Activated naive CD8-positive, alpha-beta T cell treated with anti-CD3 and anti-CD28 coated beads, Interleukin-2, amount 50 U/mL, for 24 hours (primary cell): ENCODE measurements at places on chromosomes 4 and X.

DNA sequence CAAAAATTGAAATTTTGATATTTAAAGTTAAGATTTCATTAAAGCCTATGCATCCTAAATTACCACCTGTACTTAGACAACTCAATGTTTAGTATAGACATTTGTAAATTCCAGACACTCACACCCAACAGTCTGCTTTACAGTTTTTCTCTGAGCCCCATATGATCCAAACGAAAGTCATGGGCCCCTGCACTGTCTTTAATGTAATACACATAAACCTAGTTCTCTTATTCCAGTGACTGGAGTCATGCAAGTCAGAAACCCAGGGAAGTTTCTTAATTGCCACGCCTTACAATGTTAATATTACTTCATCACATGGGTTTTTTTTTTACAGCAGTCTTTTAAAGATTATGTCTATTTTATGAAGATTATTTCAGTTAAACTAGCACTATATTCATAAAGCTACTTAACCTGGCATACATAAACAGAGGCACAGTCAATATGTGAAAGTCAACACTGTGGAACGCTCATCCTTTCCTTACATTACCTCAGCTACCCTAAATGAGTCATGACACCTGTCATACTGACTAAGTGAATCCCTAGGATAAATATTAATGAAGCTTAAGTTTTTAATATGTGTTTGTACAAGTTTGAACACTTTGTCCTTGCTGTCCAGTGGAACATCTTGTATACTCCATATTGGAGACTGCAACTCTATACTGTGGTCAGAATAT, 67.7 kb upstream of the H2AZ1 start:
- H3K4me1 ChIP-seq = peaks cover 8% of the 10 kb centered on the region
- H3K27ac ChIP-seq = no peak overlapping the region
- no peak overlapping the region for H3K4me3 ChIP-seq
- no peaks in the 10 kb centered on the region for H3K36me3 ChIP-seq
- DNase-seq = no peak
- H3K27me3 ChIP-seq = peaks cover 8% of the 10 kb centered on the region

- no peaks in the 10 kb centered on the region for H3K36me3 ChIP-seq
- peaks cover 4% of the 10 kb centered on the region for H3K27me3 ChIP-seq
- no peak overlapping the region for H3K4me3 ChIP-seq
- no peaks in the 10 kb centered on the region for H3K4me1 ChIP-seq
- no peak overlapping the region for H3K27ac ChIP-seq
Measured at GRCh38 chr4:142959173-142959572, 113.1 kb upstream of the INPP4B start.

DNA sequence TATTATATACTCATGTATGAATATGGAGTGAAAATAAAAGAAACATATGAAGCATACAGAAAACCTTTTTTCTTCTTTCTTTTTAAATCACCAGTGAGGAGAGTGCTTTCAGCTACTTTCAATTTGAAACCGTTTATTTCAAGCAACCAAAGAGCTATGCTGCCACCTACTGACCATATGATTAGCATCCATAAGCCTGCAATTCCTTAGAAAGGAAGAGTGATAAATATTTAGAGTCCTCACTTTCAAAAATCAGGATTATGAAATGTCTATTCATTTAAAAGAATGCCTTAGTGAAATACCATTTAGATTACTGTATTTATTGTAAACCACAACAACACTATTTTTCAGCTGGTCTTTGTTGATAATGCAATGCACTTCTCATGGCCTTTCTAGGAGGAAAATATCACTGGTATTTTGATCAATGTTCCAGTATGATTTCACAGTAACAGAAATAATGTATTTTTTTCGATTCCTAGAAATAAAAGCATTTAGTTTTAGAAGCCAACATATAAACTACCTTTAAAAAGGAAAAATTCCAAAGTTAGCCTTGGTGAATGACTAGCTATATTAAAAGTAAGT, 667.6 kb downstream of the PCDH18 start:
- H3K36me3 ChIP-seq = no peaks in the 10 kb centered on the region
- DNase-seq = peak; percentile 10
- H3K27me3 ChIP-seq = no peaks in the 10 kb centered on the region
- H3K4me3 ChIP-seq = no peak overlapping the region

DNA sequence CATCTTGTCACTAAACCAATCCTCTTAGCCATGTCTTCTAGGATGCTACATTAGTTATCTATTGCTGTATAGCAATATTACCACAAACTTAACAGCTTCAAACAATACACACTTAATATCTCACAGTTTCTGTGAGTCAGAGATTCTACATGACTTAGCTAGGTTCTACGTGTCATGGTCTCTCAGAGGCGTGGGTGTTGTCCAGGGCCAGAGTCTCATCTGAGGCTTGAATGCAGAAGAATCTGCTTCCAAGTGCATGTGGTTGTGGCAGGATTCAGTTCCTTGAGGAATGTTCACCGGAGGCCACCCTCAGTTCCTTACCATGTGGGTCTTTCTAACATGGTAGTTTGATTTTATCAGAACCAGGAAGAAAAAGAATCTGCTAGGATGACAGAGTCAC, 26.4 kb downstream of the PPP1R2C start:
- no peaks in the 10 kb centered on the region for H3K27me3 ChIP-seq
- DNase-seq = no peak
- no peak overlapping the region for H3K4me3 ChIP-seq
- H3K4me1 ChIP-seq = no peaks in the 10 kb centered on the region
- H3K36me3 ChIP-seq = peaks cover 1% of the 10 kb centered on the region
- H3K27ac ChIP-seq = no peak overlapping the region

DNA sequence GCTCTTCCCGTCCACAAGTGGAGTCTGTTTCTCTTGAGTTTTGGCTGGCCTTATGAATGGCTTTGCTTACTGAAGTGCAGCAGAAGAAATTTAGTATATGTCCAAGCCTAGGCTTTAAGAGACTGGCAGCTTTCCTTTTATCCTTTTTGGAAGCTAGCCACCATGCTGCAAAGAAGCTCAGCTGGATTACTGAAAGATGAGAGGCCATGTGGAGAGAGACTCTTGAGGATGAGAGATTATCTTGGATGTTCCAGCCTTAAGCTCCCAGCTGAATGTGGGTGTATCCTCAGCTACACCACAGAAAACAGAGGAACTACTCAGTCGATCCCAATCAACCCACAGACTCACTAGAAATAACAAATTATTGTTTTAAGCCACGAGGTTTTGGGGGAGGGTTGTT, 12.5 kb downstream of the CCNG2 start:
- peaks cover 11% of the 10 kb centered on the region for H3K36me3 ChIP-seq
- no peaks in the 10 kb centered on the region for H3K27me3 ChIP-seq
- no peak for DNase-seq
- no peak overlapping the region for H3K4me3 ChIP-seq
- H3K27ac ChIP-seq = no peak overlapping the region

GRCh38 chrX:101605146-101605545, 12.7 kb downstream of the ARMCX6 start:
- no peak overlapping the region for H3K4me3 ChIP-seq
- peaks cover 1% of the 10 kb centered on the region for H3K27me3 ChIP-seq
- no peaks in the 10 kb centered on the region for H3K36me3 ChIP-seq
- H3K4me1 ChIP-seq = no peaks in the 10 kb centered on the region

GRCh38 chr4:107837776-107838618, 13.3 kb downstream of the SGMS2 start:
- DNase-seq = no peak
- no peak overlapping the region for H3K27ac ChIP-seq
- no peaks in the 10 kb centered on the region for H3K36me3 ChIP-seq
- peaks cover 14% of the 10 kb centered on the region for H3K27me3 ChIP-seq

- H3K27ac ChIP-seq = no peak overlapping the region
- no peaks in the 10 kb centered on the region for H3K36me3 ChIP-seq
- DNase-seq = no peak
- H3K27me3 ChIP-seq = no peaks in the 10 kb centered on the region
- H3K4me3 ChIP-seq = no peak overlapping the region
Measured at GRCh38 chr4:69522554-69522953, 26.8 kb upstream of the UGT2B4 start.

DNA sequence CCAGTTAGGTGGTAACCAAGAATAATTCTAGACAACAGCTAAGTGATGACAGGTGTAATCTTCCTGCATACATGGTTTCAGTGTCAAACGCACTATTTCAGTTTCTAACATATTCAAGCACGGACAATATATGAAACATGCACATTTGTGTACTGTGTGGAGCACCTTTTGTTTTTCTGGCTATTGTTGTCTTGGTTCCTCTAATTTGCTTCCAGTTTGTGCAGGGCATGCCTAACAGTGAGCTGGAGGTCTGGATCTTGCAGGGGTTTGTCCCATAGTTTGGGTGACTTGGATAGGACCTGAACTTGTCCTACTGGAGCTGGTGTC, 70.5 kb upstream of the TBC1D9 start:
- H3K36me3 ChIP-seq = no peaks in the 10 kb centered on the region
- H3K4me1 ChIP-seq = peaks cover 3% of the 10 kb centered on the region
- H3K27ac ChIP-seq = no peak overlapping the region
- DNase-seq = no peak
- H3K27me3 ChIP-seq = no peaks in the 10 kb centered on the region

DNA sequence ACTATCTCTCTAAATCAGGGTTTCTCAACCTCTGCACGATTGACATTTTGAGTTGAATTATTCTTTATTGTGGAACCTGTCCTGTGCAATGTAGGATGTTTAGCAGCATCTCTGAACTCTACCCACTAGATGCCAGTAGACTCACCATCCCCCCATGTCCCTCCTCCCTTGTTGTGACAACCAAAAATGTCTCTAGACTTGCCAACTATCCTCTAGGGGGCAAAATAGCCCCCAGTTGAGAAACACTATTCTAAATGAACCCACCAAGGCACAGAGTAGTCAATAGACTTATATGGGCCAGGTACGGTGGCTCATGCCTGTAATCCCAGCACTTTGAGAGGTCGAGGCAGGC, 49.1 kb upstream of the GAB1 start:
- no peaks in the 10 kb centered on the region for H3K36me3 ChIP-seq
- DNase-seq = no peak
- H3K4me3 ChIP-seq = no peak overlapping the region

DNA sequence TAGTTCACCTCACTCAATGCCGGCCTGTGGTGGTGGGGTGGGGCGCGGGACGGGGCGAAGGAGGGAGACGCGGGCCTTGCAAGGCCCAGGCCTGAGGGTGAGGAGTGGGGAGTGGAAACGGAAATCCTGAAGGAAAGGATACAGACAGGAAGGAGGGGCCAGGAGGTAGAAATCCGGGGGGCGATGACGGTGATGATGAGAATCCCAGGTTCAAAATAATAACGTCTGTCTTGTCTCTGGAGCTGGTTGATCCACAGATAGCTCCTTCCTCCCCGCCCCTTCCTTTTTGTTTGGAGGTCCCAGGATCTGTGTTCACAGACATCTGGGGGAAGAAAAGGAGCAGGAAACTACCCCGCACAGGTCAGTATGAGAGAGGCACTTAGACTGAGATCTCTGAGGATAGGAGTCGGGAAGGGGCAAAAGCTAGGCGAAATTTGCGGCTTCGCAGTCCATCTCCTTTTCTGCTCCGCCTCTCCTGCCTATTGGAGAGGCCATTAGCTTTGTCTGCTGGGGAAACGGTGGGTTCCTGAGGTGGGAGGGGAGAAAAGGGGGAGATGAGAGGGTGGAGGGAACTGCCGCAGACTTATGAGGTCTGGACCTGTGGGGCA, 746 bp downstream of the TCEAL7 start:
- H3K27ac ChIP-seq = no peak overlapping the region
- H3K4me3 ChIP-seq = no peak overlapping the region
- no peaks in the 10 kb centered on the region for H3K4me1 ChIP-seq
- no peak for DNase-seq

GRCh38 chrX:153944140-153944799, at the start of gene RENBP:
Gene RENBP, minus strand, starts transcription at chrX:153944643. Its CDS starts 33 bp downstream, at chrX:153944610.
- peak within 1 kb of the TSS; percentile 54 for H3K27ac ChIP-seq
- peak; percentile 42 for DNase-seq
- H3K4me1 ChIP-seq = peaks cover 34% of the 10 kb centered on the region
- peaks cover 4% of the 10 kb centered on the region for H3K36me3 ChIP-seq
- peak within 1 kb of the TSS; percentile 80 for H3K4me3 ChIP-seq

DNA sequence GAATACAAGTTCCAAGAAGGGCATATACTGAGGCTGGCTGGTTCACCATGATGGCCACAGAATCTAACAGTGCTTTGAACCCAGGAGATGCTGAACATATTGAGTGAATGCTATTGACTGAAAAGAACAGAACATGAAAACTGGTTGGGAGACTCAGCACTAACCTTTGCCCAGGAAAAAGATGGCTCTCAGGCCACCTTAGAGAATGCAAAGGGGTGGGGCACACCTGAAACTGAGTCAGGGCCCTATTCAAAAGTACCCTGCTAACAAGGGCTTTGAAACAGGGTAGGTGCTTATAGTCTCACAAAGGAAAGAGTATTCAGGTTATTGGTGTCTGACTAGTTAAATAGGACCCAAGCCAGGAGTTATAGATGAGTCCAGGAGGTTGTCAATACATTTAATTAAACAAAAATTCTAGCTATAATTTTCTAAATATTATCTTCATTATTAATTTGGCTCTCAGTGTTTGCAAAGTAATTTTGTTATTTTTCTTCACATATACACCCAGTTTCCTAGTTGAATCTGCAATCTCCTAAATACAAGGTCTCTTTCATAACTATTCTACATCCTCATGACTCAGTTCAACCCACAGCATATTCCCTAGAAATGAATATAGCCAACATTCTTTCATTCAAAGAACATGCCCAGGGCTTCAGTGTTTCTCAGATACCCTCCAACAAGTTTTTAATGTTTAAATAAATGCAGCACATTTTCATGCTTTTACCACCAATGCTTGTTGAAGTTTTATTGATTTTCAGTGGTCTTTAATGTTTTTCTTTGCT, 144.2 kb upstream of the RAPGEF2 start:
- H3K27ac ChIP-seq = no peak overlapping the region
- H3K4me1 ChIP-seq = no peaks in the 10 kb centered on the region
- H3K4me3 ChIP-seq = no peak overlapping the region
- H3K27me3 ChIP-seq = no peaks in the 10 kb centered on the region

- no peaks in the 10 kb centered on the region for H3K4me1 ChIP-seq
- H3K27me3 ChIP-seq = no peaks in the 10 kb centered on the region
- H3K36me3 ChIP-seq = no peaks in the 10 kb centered on the region
Measured at GRCh38 chrX:87900320-87900908, 382.8 kb downstream of the KLHL4 start.

DNA sequence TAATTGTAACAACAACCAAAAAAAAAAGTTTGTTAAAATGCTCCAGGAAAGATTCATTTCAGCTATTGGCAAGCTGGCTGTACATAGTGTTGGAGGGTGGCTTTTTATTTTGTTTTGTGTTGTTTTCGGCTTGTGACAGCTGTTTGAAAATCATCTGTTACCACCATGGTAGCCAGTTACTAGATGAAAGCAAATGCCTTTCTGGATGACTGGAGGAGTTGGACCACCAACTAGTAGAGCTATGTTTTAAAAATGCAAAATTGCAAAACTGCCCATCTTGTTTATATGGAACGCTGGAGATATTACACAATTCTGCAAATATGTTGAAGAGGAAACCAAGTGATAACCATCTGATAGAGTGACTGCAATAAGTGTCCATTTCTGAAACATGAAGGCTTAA, 53.2 kb upstream of the TNIP3 start:
- peaks cover 20% of the 10 kb centered on the region for H3K4me1 ChIP-seq
- H3K27me3 ChIP-seq = peaks cover 2% of the 10 kb centered on the region
- peaks cover 2% of the 10 kb centered on the region for H3K36me3 ChIP-seq
- no peak overlapping the region for H3K4me3 ChIP-seq
- DNase-seq = no peak
- H3K27ac ChIP-seq = no peak overlapping the region
